ENCODE measurements at places on chromosomes 3 and 15.
A peak's percentile ranks its signal among the peaks of the same experiment; 100 is the strongest.

DNA sequence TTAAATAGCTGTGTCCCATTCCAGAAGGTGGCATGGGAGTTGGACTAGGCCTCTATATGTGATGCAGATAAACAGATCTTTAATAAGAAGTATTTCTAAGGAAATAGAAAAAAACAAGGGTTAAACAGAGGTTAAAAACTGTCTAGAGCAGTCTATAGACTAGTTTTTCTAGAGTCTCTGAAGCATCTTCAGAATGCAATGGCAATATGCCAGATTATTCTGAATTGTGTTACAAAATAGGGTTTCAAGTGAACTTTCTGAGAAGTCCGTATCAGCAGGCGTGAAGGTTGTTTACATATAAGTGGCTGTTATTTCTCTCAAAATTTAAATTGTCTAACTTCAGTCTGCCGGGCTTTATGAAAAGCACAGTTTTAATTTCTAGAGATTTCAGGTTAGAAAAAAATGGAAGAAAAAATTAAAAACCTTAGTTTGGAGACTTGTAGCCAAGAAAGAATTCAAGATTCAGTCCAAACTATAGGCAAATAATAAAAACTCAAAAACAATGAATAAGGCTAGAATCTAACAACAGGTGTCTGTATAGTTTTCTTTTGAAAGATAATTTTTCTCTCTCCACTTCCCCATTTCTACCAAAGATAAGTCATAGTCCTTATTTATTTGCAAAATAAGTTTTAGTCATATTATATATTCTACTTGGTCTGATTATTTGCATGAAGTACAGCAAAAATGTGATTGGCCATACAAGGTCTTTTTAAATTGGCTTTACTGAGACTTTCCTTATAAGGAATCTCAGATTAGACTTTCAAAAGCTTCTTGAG is 55.2 kb downstream of the OSTN start:
- no peaks in the 10 kb centered on the region for H3K27me3 ChIP-seq
- H3K4me1 ChIP-seq, result no peaks in the 10 kb centered on the region
- no peak overlapping the region for H3K4me3 ChIP-seq
- no peak overlapping the region for H3K27ac ChIP-seq
- no peak for DNase-seq

DNA sequence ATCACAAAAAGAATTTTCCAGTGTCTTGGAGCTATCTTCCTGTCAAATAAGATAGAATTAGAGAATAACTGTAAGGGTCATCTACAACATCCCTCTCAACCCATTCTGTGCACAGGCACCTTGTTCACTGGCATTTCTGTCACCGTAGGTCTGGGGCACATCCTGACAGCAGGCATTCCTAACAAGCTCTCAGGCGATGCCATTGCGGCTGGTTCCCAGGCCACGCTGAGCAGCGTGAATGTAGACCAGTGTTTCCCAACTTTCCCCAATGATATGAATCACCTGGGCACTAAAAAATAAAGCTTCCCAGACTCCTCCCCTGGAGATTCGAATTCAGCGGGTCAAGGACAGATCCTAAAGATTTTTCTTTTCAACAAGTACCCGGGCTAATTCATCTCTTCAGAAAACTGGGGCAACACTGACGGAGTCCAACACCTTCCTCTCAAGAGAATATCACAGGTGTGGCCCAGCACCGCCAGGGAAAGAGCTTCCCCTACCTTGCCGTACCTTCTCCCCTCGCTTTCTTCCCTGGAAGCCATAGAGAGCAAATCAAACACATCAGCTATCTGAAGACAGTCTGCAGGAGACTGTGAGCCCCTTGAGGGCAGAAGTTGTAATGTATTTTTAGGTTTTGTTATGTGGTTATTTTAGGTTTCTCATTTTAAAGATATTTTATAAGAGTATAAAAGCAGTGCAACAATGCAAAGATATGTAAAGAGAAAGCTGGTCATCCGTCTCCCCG is 143.4 kb downstream of the LIPC start:
- no peak overlapping the region for H3K4me3 ChIP-seq
- no peak for DNase-seq
- H3K36me3 ChIP-seq, result no peaks in the 10 kb centered on the region
- no peaks in the 10 kb centered on the region for H3K27me3 ChIP-seq
- H3K27ac ChIP-seq, result no peak overlapping the region

- no peak for DNase-seq
- H3K36me3 ChIP-seq, result peaks cover 32% of the 10 kb centered on the region
- peaks cover 38% of the 10 kb centered on the region for H3K4me1 ChIP-seq
- H3K27ac ChIP-seq, result peak overlapping the region; percentile 8
Observed at GRCh38 chr3:99765042-99765942, 52.4 kb upstream of the CMSS1 start.

- no peak for DNase-seq
- H3K27ac ChIP-seq, result no peak overlapping the region
- H3K27me3 ChIP-seq, result peaks cover 67% of the 10 kb centered on the region
- H3K4me3 ChIP-seq, result no peak overlapping the region
Observed at GRCh38 chr3:126181398-126181725, 976 bp upstream of the ALDH1L1 start.

- no peaks in the 10 kb centered on the region for H3K4me1 ChIP-seq
- no peak for DNase-seq
- no peak overlapping the region for H3K27ac ChIP-seq
- H3K27me3 ChIP-seq, result peaks cover 3% of the 10 kb centered on the region
- H3K4me3 ChIP-seq, result no peak overlapping the region
Observed at GRCh38 chr15:73005446-73005845, 46.8 kb upstream of the NEO1 start.

- no peak overlapping the region for H3K4me3 ChIP-seq
- H3K36me3 ChIP-seq, result no peaks in the 10 kb centered on the region
- no peak overlapping the region for H3K27ac ChIP-seq
- no peaks in the 10 kb centered on the region for H3K27me3 ChIP-seq
Observed at GRCh38 chr3:2420919-2421318, 322.3 kb downstream of the CNTN4 start.

- H3K27me3 ChIP-seq, result peaks cover 28% of the 10 kb centered on the region
- H3K27ac ChIP-seq, result no peak overlapping the region
- H3K4me3 ChIP-seq, result no peak overlapping the region
- H3K4me1 ChIP-seq, result no peaks in the 10 kb centered on the region
- no peaks in the 10 kb centered on the region for H3K36me3 ChIP-seq
Observed at GRCh38 chr15:59545573-59545972, 66.0 kb upstream of the GCNT3 start.

DNA sequence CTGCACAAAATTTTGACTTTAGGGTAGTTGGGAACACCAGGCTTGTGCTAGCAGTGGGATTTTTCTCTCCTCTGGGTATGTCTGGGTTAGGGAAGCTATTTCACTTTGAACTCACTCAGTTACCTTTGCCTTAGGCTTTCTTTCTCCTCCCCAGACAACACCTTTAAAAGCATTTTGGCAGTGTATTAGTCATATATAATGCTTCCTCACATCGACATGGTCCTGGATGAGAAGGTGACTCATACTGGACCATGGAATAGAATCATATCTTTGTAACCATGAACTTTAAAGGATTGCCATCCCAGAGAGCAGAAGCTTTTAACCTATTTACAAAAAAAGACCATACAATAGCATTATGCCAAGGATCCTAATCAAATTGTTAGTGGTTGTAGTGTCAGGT is 2.7 kb downstream of the RYR3 start:
- H3K27me3 ChIP-seq, result peaks cover 32% of the 10 kb centered on the region
- H3K36me3 ChIP-seq, result no peaks in the 10 kb centered on the region

DNA sequence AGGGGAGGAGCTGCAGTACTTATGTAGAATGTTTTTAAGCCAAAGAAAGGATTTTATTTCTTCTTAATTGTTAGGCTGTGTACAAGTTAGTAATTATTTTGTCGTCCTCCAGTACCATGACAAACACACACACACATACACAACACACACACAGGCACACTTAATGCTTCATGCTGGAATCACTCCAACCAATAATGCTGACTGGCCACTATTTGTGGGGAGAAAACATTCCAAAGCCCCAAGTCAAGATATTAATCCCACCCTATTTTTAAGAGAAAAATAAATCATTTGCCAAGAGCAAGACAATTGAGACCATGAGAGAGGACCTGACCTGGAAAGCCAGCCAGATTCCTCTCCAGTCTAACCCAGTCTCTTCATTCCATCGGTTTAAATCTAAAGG is 51.8 kb upstream of the TMCO5A start:
- no peak overlapping the region for H3K27ac ChIP-seq
- no peak for DNase-seq

DNA sequence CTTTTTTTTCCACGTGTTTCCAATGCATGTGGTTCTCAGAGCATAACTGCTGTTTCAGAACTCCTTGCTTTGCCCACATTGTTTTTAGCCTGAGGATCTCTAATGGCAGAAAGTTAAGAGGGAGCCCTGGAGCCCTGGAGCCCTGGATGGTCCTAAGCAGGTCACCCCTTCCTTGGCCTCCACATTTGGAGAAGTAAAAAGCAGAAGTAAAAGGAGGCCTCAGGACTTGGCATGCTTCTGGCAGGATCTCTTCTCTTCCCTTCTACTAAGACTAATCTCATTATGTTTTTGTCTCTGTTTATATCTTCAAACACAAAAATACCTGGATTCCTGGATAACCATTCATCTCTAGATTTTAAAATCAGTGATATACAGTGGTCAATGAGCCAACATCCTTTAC is 50.1 kb downstream of the P2RY1 start:
- no peaks in the 10 kb centered on the region for H3K36me3 ChIP-seq
- no peak for DNase-seq
- no peaks in the 10 kb centered on the region for H3K27me3 ChIP-seq
- H3K4me3 ChIP-seq, result no peak overlapping the region
- H3K4me1 ChIP-seq, result no peaks in the 10 kb centered on the region

GRCh38 chr3:10697918-10698317 is 118.1 kb upstream of the SLC6A11 start:
- no peak overlapping the region for H3K27ac ChIP-seq
- no peak for DNase-seq
- H3K36me3 ChIP-seq, result no peaks in the 10 kb centered on the region
- H3K4me1 ChIP-seq, result no peaks in the 10 kb centered on the region

- H3K4me3 ChIP-seq, result no peak overlapping the region
- no peaks in the 10 kb centered on the region for H3K27me3 ChIP-seq
- H3K27ac ChIP-seq, result no peak overlapping the region
- H3K36me3 ChIP-seq, result no peaks in the 10 kb centered on the region
Observed at GRCh38 chr3:77001062-77001701, 38.7 kb upstream of the ROBO2 start.

DNA sequence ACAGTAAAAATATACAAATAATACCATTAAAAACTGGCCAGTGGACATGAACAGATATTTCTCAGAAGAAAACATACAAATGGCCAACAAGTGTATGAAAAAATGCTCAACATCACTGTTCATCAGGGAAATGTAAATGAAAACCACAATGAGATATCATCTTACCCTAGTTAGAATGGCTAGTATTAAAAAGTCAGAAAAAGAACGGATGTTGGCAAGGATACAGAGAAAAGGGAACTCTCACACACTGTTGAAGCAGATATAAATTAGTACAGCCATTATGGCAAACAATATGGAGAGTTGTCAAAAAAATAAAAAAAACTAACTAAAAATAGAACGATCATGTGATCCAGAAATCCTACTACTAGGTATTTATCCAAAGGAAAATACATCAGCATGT is 222.7 kb upstream of the NAALADL2 start:
- H3K4me3 ChIP-seq, result no peak overlapping the region
- H3K36me3 ChIP-seq, result no peaks in the 10 kb centered on the region
- no peak overlapping the region for H3K27ac ChIP-seq
- DNase-seq, result no peak

DNA sequence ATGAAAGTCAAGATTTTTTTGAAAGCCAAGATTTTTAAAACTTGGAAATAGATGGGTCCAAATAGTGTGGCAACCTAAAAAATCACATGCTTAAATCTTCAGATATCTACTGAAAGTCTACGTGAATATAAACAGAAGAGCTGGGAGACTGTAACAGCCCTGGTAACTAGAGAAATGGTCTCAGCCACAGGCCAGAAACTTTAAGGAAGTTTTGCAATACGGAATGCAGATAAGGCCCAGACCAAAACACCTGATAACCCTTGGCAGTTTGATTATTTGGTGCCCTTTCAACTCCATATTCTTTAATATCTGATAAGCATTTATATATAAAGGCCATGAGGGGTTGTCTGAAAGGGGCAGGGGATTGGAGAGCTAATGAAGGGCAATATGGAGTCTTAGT is 537.3 kb upstream of the TGFBR2 start:
- no peaks in the 10 kb centered on the region for H3K4me1 ChIP-seq
- no peak overlapping the region for H3K4me3 ChIP-seq
- no peaks in the 10 kb centered on the region for H3K36me3 ChIP-seq
- no peaks in the 10 kb centered on the region for H3K27me3 ChIP-seq

- DNase-seq, result peak; percentile 46
- no peak overlapping the region for H3K27ac ChIP-seq
- H3K36me3 ChIP-seq, result no peaks in the 10 kb centered on the region
- H3K4me1 ChIP-seq, result no peaks in the 10 kb centered on the region
- no peak overlapping the region for H3K4me3 ChIP-seq
- peaks cover 3% of the 10 kb centered on the region for H3K27me3 ChIP-seq
Observed at GRCh38 chr3:143707848-143708247, 140.4 kb downstream of the SLC9A9 start.

DNA sequence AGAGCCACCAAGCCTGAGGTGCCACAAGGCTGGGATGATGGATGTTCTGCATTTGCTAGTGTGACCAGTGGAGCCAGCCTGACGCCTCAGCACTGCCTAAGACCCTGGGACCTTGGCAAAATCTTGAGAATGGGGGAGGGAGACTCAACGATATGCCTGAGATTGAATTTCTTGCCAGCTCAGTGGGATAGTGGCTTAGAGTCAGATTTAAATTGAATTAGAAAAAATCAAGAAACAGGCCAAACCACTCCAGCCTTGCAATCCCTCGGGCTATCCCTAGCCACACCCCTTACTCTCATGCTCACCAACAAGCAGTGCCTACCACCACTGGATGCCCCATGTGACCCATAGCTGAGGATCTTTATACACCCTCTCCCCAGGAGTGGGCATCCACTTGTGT is 18.7 kb upstream of the PDE8A start:
- no peak overlapping the region for H3K4me3 ChIP-seq
- H3K27me3 ChIP-seq, result no peaks in the 10 kb centered on the region
- H3K36me3 ChIP-seq, result no peaks in the 10 kb centered on the region

GRCh38 chr3:187207624-187208023 is 10.3 kb downstream of the RTP1 start:
- peaks cover 36% of the 10 kb centered on the region for H3K4me1 ChIP-seq
- peaks cover 16% of the 10 kb centered on the region for H3K27me3 ChIP-seq
- H3K36me3 ChIP-seq, result no peaks in the 10 kb centered on the region
- H3K27ac ChIP-seq, result no peak overlapping the region
- DNase-seq, result no peak

- no peaks in the 10 kb centered on the region for H3K4me1 ChIP-seq
- no peaks in the 10 kb centered on the region for H3K27me3 ChIP-seq
- H3K4me3 ChIP-seq, result no peak overlapping the region
- H3K27ac ChIP-seq, result no peak overlapping the region
- no peaks in the 10 kb centered on the region for H3K36me3 ChIP-seq
- DNase-seq, result no peak
Observed at GRCh38 chr3:88936831-88937230, 170.6 kb upstream of the EPHA3 start.
